ENCODE measurements at places on chromosomes 11 and 22. TPM values are rescaled to one million over a fixed set of nuclear protein-coding genes. Genes with fewer than 3 reads are reported as not detected.

The GRM5 gene
- not detected for total RNA-seq

The PRR33 gene
- total RNA-seq: 0.09 TPM

The GRK3 gene
- total RNA-seq: 9.2 TPM

- H3K27me3 ChIP-seq: no peaks in the 10 kb centered on the region
- no peaks in the 10 kb centered on the region for H3K4me1 ChIP-seq
- no peak overlapping the region for H3K27ac ChIP-seq
- H3K36me3 ChIP-seq: no peaks in the 10 kb centered on the region
- no peak for DNase-seq
Observed at GRCh38 chr11:28835790-28836189, 727.6 kb downstream of the METTL15 start.

DNA sequence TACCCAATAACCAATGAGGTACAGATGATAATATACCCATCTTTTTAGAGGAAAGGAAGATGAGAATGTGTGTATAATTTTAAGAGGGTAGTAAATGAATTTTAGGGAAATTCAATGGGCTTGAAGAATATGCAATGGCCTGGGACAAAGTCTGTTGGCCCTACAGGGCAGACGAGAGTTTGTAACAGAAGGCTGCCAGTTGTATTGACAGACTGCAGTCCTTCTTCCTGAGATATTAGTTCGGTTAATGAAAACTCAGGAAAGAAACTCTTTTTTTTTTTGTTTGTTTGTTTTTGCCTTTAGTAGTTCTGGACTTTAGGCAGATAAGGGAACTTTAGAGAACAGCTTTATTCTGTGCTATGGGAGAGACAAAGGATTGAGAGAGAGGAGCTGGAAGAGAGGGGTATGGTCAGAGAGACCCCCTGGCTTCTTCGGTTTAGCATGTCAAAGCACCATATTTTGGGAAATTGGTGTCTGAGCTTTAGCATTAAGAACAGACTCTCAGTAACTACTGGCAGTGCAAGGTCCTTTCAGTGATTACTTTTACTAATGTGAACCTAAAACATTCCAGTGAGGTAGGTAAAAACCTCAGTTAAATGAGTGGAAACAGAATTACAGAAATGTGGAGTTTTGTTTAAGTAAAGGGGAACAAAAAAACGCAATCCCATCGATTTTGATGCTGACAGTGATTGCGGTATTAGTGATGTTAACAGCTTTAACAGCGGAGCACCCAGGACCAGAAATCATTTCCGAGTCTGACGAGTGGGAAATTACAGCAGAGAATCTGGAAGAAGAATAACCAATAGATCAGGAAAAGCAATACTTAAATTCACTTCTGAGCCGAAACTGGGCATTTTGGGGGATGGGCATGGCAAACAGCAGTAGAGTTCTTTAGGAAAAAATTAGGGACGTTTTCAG, 644 bp upstream of the NAALAD2 start:
- peaks cover 12% of the 10 kb centered on the region for H3K4me1 ChIP-seq
- H3K27ac ChIP-seq: no peak overlapping the region
- no peak overlapping the region for H3K4me3 ChIP-seq
- no peak for DNase-seq

The PRSS23 gene
- 0.62 TPM for total RNA-seq

The HTR3A gene
- not detected for total RNA-seq

GRCh38 chr22:46050916-46051614, 74.1 kb upstream of the WNT7B start:
- peak overlapping the region; percentile 95 for H3K27ac ChIP-seq
- H3K4me3 ChIP-seq: no peak overlapping the region
- peak; percentile 4 for DNase-seq
- peaks cover 3% of the 10 kb centered on the region for H3K36me3 ChIP-seq
- no peaks in the 10 kb centered on the region for H3K27me3 ChIP-seq

GRCh38 chr11:103682318-103683184, 353.9 kb upstream of the DDI1 start:
- no peak overlapping the region for H3K27ac ChIP-seq
- peak; percentile 60 for DNase-seq
- peaks cover 3% of the 10 kb centered on the region for H3K4me1 ChIP-seq
- H3K4me3 ChIP-seq: no peak overlapping the region
- no peaks in the 10 kb centered on the region for H3K36me3 ChIP-seq

DNA sequence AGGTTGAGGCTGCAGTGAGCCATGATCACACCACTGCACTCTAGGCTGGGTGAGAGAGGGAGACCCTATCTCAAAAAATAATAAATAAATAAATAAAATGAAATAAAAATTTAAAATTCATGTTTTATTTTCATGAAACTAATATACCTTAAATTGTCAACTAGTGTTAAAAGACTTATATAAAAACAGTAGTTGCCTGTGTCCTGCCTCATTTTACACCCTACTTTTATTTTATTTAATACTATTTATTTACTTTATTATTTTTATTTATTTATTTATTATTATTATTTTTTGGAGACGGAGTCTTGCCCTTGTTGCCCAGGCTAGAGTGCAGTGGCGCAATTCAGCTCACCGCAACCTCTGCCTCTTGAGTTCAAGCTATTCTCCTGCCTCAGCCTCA, 4.8 kb upstream of the WDR74 start:
- H3K27me3 ChIP-seq: no peaks in the 10 kb centered on the region
- H3K4me3 ChIP-seq: no peak overlapping the region
- no peak overlapping the region for H3K27ac ChIP-seq
- H3K4me1 ChIP-seq: peaks cover 13% of the 10 kb centered on the region
- no peak for DNase-seq

GRCh38 chr11:76119779-76120178, 86.5 kb downstream of the WNT11 start:
- no peak overlapping the region for H3K27ac ChIP-seq
- no peaks in the 10 kb centered on the region for H3K27me3 ChIP-seq
- H3K36me3 ChIP-seq: peaks cover 11% of the 10 kb centered on the region

DNA sequence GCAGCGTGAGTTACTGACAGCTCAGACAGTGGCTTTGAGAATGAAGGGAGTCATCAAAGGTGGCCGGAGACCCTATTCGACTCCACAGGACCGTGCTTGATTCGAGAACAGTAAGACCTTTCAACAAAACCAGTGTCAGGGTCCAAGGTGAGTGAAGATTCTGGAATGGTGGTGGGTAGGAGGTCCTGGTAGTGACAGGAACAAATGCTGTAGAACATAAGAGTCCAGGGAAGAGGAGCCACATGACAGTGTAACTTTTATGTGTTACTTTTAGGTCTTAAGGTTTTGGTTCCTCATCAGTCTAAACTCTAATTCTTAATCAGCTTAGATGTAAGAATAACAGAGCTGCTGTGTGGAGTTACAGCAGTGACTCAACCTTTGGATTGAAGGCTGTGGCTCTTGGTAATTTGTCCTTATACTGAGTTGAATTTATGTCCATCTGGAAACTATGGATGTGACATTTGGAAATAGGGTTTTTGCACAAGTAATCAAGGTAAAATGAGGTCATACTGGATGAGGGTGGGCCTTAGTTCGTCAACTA, 1.8 kb downstream of the TBC1D22A start:
- DNase-seq: no peak
- H3K36me3 ChIP-seq: peaks cover 29% of the 10 kb centered on the region
- H3K27me3 ChIP-seq: no peaks in the 10 kb centered on the region
- peak overlapping the region; percentile 94 for H3K4me3 ChIP-seq
- peak overlapping the region; percentile 99 for H3K27ac ChIP-seq

DNA sequence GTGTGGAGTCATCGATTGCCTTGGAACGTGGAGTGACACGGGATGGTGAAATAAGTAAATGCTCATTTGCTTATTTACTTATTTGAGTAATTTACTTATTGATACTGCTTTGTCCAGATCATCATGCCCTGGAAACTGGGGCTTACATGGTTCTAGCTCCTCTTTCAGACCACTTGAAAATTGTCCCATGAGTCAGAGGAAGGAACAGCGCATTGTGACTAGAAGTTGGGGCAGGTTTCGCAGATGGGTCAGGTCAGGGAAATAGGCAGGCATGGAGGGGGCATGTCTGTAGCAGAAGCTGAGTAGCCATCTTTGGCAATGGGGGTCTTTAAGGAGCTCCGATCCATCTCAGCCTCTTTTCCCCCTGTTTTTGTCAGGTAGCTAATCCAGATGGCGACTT, 104.2 kb upstream of the SORL1-AS1 start:
- H3K4me3 ChIP-seq: no peak overlapping the region
- H3K27ac ChIP-seq: peak overlapping the region; percentile 48
- no peak for DNase-seq
- H3K27me3 ChIP-seq: no peaks in the 10 kb centered on the region
- H3K4me1 ChIP-seq: peaks cover 23% of the 10 kb centered on the region
- H3K36me3 ChIP-seq: peaks cover 45% of the 10 kb centered on the region

GRCh38 chr11:27375370-27375769, 12.4 kb upstream of the CCDC34 start:
- H3K27me3 ChIP-seq: no peaks in the 10 kb centered on the region
- no peaks in the 10 kb centered on the region for H3K36me3 ChIP-seq
- no peak overlapping the region for H3K4me3 ChIP-seq

DNA sequence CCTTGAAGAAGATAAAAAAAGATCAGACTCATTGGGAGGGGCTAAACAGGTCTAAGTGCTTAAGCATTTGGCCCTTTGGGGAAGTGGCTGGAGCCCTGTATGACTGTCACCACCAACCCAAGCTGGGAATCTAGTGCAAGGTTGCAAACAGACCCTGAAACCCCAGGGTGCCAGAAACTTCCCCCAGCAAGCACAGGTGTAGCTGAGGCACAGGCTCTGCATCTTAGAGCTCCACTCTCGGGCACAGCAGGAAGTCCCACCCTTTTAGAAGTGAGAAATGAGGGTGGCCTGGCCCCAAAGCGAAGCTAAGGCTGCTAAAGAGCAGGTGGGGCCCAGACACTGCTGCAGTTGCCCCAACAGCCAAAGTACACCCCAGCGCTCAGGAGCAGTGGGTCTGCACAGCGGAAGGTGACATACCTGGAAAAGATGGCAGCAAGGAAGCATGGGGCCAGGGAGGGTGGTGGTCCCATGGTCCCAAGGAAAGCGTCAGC, 5.8 kb upstream of the KDM2A start:
- H3K4me1 ChIP-seq: peaks cover 16% of the 10 kb centered on the region
- H3K4me3 ChIP-seq: no peak overlapping the region
- H3K36me3 ChIP-seq: no peaks in the 10 kb centered on the region
- peak; percentile 26 for DNase-seq
- H3K27ac ChIP-seq: no peak overlapping the region

The PRODH gene
- total RNA-seq: not detected

All from activated CD4-positive, alpha-beta T cell treated with anti-CD3 and anti-CD28 coated beads for 36 hours (primary cell).